ENCODE measurements at places on chromosomes 3 and 15.

GRCh38 chr15:89401631-89402517, 67.2 kb upstream of the POLG start:
- DNase-seq: no peak

DNA sequence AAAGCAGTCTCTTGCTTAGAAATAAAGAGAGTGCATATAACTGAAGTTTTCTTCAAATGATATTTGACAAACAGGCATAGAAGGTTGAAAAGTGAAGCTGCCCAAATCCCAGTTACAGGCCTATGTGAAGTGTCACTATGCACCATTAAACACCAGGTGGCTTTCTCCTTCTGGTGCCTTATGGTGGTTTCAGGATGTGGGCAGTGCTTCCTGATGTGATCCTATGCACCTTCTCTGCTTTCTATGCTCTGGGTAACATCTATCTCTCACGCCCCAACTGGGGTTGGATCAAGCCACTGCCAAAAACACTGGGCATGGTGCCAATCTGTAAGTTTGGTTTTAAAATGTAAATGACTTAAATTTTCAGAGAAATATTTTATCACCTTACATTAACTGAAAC, 744.7 kb downstream of the TUSC7 start:
- no peak for DNase-seq

DNA sequence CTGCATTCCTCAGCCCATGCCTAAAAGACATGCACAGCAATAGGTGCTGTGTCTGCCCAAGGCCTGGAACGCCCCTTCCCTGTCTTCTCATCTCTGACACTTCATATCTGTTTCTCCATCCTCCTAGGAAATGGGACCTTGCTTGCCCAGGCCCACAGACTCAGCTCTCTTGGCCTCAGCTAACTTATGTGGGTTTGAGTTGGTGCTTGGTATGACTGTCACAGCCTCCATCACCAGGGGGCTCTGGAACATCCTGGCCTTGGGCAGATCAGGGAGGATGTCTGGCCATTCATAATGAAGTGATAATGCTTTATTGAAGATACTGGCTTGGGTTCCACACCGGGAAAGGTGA, 156.7 kb upstream of the SMAD3 start:
- DNase-seq: no peak

GRCh38 chr15:31263751-31264558, 62.7 kb upstream of the KLF13 start:
- no peak for DNase-seq

DNA sequence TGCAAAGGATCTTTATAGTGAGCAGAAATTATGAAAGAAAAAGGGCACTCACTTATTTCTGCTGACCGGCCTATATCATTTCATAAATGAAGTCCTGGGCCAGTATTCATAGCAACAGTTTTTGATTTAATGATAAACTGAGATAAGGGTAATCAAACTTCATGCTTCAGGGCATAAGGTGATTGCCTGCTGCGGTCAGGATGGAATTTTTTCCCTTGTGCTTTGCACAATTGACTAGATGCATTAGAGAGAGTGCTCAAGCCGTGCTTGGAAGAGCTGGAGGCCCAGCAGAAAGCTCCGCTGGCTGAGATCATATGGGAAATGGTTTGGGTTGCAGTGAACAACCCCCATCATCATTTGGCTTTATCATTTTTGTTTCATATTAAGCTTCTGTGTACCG, 10.4 kb downstream of the SEMA6D start:
- DNase-seq: no peak

DNA sequence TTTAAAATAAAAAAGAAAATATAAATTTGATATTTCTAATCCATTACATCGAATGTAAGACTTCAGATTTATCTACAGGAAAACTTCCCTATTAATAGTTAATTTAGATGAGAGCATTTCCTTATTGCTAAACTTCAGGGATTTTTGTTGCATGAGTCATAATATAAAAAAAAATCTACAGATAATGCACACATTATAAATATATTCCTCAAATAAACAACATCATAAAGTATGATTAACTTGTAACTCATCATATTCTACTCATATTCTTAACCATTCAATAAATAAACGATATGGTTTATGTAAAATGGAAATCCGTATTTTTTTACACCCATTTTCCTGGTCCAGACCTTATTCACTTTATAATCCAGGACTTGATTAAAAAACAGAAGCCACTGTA, 477.0 kb downstream of the EPHA3 start:
- DNase-seq: no peak

- DNase-seq: no peak
Measured at GRCh38 chr3:72179107-72179464, 394.1 kb upstream of the PROK2 start.

GRCh38 chr3:69869643-69870042, 129.9 kb upstream of the SAMMSON start:
- DNase-seq: no peak

GRCh38 chr3:134427400-134428111, 53.3 kb upstream of the AMOTL2 start:
- DNase-seq: no peak

DNA sequence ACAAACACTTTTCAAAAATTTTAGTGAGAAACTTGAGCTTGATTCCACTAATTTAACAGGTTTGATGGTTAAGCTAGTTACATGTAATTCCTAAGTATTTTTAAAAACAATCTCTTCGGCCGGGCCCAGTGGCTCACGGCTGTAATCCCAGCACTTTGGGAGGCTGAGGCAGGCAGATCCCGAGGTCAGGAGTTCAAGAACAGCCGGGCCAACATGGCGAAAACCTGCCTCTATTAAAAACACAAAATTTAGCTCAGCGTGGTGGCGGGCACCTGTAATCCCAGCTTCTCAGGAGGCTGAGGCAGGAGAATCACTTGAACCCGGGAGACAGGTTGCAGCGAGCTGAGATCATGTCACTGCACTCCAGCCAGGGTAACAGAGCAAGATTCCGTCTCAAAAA, 25.3 kb downstream of the TRA2B start:
- DNase-seq: no peak

DNA sequence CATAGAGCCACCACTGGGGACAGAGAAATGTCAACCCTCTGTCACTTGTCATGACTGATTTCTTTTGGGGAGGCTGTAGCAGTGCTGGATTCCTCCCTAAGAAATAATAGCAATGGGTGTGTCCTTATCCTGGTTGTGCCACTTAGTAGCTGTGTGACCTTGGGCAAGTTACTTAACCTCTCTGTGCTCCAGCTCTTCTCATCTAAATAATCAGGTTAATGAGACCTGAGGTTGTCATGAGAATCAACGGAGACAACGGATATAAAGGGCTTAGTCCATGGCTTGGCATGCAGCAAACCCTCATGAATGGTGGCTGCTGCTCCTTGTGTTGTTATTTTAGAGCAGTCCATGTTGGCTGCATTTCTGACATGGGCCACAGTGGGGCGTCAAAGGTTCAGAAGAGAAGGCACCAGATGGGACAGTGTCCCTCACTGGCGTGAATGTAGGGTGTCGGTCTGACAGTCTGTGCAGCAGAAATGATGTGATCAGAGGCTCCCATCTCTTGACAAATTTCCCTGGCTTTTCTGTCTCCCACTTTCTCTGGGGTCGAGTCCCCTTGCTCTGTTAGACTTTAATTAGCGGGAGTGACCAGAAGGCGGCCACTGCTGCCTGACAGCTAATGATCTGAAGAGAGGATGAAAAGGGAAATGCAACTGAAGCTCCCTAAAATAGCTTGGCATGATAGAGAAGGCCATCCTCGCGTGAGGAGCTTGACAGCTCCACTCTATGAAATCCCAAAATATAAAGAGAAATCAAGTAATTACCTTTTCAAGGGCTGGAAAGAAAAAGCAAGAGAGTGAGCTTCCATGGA, 209.4 kb downstream of the CADPS start:
- peak; percentile 94 for DNase-seq

DNA sequence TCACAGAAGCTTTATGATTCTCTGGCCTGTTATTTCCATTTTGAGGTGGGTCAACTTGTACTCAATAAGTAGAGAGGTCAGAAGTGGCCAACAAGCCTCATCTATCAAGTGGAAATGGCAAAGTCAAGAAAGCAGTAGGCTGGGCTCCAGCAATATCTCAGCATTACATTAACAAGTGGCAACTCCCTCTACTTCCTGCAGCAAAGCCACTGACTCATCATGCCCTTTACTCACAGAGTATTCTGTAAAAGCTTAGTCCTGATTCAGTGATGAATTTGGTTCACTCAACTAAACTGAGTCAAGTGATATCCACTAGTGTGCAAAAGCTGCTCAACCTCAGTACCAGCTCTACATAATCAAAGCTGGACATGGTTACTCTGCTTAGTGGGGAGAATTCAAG, 954.6 kb downstream of the EPHA3 start:
- no peak for DNase-seq

DNA sequence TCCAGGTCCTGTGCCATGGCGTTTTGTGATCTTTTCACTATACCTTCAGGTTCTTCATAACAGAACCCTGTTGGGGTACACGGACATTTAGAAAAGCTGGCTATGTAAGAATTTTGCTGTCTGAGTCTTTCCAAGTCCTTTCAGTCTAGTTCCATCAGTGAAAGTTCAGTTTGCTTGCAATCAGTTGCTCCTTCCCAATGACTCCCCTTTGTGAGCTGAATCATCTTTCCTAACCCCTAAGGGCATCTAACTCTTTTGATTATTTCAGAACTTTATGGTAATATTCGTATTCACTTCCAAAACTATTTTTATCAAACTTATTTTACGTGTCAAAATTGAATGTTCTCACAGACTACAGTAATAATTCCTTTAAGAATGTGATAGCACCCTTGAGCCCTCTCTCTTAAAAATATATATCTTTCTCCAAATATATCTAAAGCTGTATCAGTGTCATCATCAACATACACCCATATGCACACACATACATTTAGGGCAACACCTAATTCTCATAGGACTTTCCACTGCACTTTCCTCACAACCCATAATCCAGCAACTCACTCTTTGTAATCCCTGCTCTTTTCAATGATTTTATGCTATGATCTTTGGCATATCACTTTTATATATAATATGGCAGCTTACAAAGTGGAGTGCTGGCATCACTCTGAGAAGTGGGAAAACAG, 263.7 kb downstream of the GBE1 start:
- DNase-seq: no peak

DNA sequence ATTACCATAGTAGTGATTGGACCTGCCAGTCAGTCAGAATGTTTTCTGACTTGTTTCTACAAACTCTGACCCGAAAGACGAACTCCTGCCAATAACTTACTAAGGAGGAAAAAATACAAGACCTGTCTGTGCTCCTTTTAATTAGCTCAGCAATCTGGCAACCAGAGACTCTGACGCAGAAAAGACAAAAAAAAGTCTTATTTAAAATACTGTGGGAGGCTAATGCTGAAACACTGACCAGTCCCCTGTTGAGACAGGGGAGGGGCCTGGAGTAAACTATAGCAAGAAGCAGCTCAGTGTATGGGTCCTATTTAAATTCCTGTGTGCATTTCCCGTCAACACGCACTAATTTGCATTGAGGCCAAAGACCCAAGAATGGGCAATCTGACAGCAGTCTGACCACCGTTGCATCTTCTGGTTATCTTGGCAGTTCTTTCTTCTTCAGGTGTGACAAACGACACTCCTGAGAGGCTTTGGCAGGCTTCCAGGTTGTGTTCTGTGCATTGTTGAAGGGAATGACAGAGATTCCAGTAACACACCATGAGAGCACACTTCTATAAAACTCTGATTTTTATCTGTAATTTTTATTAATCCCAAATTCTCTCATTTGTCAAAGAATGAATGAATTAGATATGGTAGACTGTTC, 1114.3 kb downstream of the IGSF11 start:
- DNase-seq: no peak

DNA sequence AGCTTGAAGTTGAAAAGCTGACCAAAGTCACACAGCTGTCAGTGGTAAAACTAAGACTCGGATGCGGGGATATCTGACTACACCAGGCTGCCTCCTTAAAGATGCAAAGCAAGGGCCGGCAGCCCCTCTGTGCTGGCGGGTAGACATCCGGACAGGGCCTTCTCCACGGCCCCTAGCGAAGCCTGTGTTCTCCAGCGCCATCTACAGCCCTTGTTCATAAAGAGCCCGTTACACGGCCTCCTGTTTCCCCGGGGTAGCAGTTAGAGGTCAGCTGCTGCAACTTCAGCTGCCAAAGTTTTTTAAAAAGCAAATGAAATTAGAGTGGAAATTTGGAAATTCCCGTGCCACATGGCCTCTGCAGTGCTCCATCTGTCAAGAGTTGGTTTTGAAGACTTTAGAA, 383.0 kb downstream of the TBL1XR1 start:
- peak; percentile 81 for DNase-seq

DNA sequence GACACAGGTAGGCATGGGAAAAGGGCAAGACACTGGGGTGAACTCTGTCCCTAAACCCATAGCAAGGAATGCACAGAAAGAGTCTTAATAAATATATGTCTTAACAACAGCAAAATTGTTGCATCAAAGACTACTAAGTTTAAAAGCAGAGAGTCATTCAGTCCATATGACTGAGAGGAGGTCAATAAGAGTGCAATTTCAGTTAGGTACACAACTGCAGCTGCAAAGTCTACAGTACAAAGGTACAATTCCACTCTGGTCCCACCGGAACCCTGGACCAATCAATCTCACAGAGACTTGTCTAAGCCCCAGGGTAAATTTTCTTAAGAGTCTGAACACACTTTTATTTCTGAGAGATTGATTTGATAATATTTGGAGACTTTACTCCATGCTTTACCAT, 6.9 kb downstream of the CP start:
- DNase-seq: no peak

- DNase-seq: no peak
Measured at GRCh38 chr3:48784426-48785120, 63.1 kb downstream of the PRKAR2A start.

GRCh38 chr3:39982665-39983357, 173.4 kb downstream of the MYRIP start:
- no peak for DNase-seq

- DNase-seq: no peak
Measured at GRCh38 chr3:133278260-133279043, 121.4 kb upstream of the BFSP2 start.

GRCh38 chr3:48739617-48739954, 22.6 kb upstream of the IP6K2 start:
- DNase-seq: no peak

GRCh38 chr3:134473868-134474546, 11.8 kb downstream of the ANAPC13 start:
- peak; percentile 71 for DNase-seq

- DNase-seq: peak; percentile 35
Measured at GRCh38 chr15:45637552-45638033, 2.8 kb downstream of the SQOR start.

GRCh38 chr3:46607603-46608028, 4.7 kb upstream of the FAM240A start:
- no peak for DNase-seq

DNA sequence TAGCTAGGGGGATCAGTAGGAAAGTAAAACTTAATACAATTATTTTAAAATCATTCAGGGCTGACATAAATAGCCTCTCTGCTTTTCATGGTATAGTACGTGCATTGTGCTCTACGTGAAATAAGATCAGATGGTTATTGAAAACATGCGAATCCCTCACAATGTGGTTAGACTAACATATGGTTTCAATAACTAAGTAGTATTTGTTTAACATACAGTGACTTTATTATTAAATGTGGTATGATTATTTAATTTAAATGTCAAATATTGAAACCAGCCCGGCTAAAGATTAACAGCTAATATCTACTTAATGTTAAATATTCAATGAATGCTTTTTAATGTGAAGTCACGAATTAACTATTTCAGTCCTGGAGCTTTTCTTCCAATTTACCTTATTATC, 473.9 kb upstream of the THBS1 start:
- DNase-seq: no peak

Measured in WERI-Rb-1 (cell line).